NK-92 treated with Interleukin-12 subunit alpha and Interleukin-12 subunit beta, amount 100 ng/mL, for 24 hours (cell line): ENCODE measurements at places on chromosomes 2 and 18.
A peak's percentile ranks its signal among the peaks of the same experiment; 100 is the strongest.

GRCh38 chr2:25692143-25692542 is 18.8 kb upstream of the DTNB start:
- no peak for DNase-seq

DNA sequence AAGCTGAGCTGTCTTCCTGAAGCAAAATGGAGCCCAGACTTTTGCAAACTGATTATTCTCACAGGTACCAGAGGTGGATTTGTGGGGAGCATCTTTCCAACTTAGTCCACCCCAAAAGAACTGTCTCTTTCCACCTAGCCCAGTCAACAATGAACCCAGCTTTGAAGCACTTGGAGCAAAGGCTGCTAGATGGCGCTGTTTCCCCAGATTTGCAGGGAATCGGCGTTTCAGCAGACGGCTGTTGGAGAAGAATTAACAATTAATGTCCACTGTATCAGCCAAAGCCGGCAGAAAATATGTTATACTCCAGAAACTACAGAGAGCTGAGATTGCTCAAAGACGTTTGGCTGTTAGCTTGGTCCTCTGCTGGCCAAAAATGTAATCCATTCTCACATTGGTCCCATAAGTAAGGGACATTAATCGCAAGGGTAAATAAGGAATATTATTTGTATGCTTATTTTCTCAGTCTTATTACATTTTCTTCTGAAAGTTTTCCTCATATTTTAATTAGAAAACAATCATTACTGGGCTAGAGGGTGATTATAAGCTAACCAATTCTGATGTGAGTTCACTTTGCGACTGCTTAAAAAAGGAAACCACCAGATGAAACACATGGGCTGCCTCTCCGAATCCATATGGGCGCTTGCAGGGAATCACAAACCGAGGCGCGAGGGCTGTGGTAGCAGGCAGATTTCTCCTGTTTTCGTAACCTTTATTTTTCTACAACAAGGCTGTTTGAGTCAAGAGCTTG is 423.8 kb upstream of the MEX3C start:
- peak; percentile 32 for DNase-seq

- no peak for DNase-seq
Measured at GRCh38 chr2:143617803-143618415, 488.7 kb downstream of the ARHGAP15 start.

DNA sequence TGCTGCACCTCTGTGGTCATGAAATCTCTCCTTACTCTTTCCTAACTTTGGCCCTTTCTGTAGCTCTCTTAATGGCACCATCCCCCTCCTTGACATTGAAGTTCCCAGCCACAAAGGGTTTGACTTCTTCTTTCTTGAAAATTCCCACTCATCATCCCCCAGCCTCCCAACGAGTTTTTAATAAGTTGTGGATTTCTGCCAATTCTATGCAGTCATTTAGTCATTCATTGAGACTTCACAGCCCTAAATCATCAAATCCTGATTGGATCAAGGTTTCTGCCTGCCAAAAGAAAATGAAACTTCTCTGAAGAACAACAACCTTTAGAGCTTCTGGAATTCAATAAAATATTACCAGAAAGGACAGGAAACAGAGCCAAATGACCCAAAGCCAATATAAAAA is 354.3 kb downstream of the CLIP4 start:
- DNase-seq, result no peak

GRCh38 chr2:238847419-238847801 is 475 bp upstream of the TWIST2 start:
- DNase-seq, result no peak

- no peak for DNase-seq
Measured at GRCh38 chr2:8604262-8604661, 77.6 kb upstream of the ID2 start.

- no peak for DNase-seq
Measured at GRCh38 chr18:45335282-45336043, 279.8 kb upstream of the SLC14A2 start.

- DNase-seq, result no peak
Measured at GRCh38 chr2:28496781-28497180, 921 bp downstream of the PLB1 start.

GRCh38 chr2:229974266-229974665 is 52.0 kb downstream of the FBXO36 start:
- DNase-seq, result no peak

- DNase-seq, result no peak
Measured at GRCh38 chr18:39806525-39806924, 2148.5 kb upstream of the PIK3C3 start.

DNA sequence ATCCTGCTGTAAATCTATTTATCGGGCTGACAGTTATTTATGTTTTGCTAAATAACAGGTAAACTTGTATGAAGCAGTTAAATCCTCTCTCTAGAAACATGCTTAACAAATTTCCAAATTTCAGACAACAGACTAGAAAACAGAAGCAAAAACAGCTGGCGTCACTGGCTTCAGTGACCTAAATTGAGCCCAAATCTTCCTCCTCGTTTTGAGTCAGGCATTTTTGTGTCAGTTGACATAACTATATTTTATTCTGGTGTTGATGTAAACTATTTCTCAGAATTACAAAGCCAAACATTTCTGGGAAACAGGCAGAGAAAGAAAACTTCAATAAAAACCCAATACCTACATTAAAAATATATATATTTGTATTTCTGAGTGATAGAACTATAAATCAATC is 21.7 kb downstream of the RBMS1 start:
- DNase-seq, result no peak

DNA sequence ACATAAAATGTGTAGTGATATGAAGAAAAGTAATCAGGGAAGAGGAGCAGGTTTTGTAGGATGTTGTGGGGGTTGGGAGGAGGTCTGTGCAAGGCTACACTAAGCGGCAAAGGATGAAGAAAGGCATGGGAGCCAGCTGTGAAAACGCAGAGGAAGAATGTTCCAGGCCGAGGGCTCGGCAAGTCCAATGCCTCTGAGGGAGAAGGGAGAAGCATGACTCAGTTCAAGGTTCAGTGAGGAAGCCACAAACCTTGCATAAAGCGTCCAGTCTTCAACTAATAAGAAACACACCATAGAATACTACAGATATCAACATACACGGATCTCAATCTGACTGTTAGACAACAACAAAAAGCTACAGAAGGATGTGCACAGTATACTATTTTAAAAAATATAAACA is 16.2 kb downstream of the EPB41L3 start:
- DNase-seq, result no peak

DNA sequence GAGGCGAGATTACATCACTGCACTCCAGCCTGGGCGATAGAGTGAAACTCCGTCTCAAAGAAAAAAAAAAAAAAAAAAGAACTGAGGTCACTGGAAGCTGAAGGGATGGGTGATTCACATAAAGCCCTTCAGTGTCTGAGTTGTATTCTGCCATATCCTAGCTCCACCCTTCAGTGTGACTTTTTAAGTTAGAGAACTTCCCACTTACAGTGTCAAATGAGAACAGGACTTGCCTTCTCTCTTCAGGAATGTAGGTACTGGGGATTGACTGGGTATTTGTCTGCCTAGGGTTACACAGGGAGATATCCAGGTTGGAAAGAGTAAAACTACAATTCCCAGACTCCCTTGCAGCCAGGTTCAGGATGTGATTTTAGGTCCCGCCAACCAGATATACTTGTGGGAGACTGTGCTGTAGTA is 37.9 kb downstream of the EHD3 start:
- DNase-seq, result no peak

DNA sequence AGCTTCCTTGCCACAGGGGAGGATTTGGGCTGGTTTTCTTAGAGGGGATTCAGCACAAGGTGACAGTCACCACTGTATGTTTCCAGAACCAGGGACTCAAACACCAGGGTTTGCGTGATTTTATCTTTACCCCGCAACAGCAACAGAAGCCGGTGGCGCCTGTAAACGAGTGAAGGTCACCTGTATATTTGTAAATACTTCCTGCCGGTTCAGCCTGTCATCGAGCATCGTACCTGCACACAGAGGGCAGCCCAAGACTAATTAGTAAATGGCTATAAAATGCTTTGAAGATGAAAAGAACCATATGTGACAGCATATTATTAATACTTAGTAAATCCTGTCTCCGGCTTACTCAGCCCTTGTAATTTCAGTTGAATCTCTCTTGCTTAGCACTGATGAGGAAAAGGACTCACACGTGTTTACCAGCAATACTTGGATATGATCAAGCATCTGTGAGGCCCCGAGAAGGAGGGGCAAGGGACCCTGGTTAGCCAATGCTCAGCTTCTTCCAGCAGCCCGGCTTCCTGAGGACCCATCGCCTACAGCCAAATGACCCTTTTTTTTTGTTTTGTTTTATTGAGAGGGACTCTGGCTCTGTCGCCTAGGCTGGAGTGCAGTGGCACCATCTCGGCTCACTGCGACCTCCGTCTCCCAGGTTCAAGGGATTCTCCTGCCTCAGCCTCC is 51.3 kb upstream of the FOSL2 start:
- no peak for DNase-seq

GRCh38 chr2:626491-627339 is 50.5 kb downstream of the TMEM18 start:
- DNase-seq, result no peak

- no peak for DNase-seq
Measured at GRCh38 chr2:143451642-143452281, 322.5 kb downstream of the ARHGAP15 start.

- no peak for DNase-seq
Measured at GRCh38 chr2:215137741-215138340, 585 bp downstream of the ABCA12 start.

GRCh38 chr2:195337597-195337996 is 319.4 kb upstream of the SLC39A10 start:
- DNase-seq, result no peak

DNA sequence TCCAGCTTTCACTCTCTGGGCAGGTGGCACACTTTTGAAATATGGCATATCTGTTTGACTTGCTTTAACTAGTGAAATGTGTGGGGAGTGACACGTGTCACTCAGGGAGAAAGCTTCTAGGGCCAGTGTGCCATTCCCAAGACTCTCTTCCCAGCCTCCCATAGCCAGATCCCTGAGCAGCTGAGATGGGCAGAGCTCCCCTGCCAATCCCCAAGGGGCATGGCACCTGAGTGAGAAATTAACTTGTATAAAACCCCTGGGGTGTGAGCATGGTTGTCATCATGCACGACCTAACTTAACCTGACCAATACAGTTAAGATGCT is 39.0 kb upstream of the MARCO start:
- no peak for DNase-seq

- no peak for DNase-seq
Measured at GRCh38 chr2:1665761-1666505, 78.4 kb downstream of the PXDN start.

GRCh38 chr2:101038455-101039255 is 36.6 kb downstream of the RPL31 start:
- peak; percentile 22 for DNase-seq

GRCh38 chr18:28143725-28144124 is 33.2 kb downstream of the CDH2 start:
- no peak for DNase-seq

DNA sequence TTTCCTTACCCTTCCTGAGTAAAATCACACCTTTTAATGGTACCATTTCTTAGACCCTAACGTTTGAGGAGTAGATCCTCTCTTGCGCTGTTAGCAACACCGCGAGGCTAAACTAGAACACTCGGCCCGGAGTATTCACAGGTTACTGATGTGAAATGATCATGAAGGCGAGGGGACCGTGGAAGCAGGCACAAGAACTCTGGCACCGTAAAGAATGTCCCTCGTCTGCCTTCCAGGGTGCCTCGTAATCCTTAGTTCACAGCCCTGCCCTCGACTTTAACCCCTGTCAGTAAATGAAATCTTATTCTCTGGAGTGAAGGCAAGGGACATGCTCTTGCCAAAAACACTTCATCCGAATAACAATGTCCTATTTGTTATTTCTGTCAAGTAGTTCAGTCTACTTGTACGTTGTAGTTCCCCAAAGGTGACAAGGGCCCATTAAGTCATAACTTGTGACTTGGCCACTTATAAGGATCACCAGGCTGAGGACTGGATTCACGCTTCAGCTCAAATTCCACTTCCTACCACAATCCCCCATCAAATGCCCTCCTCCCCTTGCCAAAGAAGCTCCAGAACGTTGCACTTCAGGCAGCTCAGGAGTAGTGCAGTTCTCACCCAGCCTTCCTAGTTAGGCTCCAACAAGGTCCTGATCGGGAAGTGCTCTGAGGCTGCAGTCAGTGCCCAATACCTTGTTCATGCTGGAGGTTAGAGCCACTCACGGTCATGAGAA is 43.3 kb upstream of the ITM2C start:
- DNase-seq, result no peak

DNA sequence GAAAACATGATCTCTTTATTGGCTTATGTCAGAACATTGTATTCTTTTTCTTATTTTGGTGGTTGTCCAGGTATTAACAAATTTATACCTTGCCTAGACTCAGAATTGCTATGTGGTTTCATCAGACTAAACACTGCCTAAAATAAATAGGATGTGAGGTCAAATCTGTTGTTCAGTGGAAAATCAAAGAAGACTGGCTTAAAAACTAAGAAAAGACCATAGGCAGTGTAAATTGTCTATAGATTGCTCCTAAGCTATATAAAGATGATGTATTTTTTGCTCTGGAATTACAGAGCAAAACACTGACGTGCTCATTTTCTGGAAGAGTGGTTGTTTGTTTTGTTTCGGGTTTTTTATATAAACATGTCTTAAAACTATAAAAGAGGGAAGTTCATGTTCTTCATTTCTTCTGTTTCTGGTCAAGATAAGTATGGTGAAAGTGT is 266.0 kb downstream of the ALPK2 start:
- no peak for DNase-seq

DNA sequence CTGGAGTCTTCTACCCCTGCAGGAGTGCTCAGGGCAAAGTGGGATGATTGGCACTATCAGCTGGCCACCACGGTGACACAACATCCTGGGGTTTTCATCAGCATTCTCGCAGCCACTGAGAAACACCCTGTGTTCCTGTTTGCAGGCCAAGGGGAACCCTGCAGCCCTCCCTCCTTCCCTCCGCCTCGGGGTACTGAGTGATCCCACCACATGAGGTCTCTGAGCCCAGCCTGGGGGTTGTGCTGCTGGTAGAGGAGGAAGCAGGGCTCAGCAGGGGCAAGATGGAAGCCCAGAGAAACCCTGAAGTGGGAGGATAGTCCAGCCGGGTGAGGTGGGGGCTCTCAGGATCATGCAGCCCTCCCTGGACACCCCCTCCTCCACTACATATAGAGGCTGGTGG is at the start of gene OXER1:
TSS of gene OXER1 (minus strand) at position 40 of the 400 bp plus-strand sequence. CDS start 73 bp downstream, outside the sequence.
- DNase-seq, result no peak

- DNase-seq, result no peak
Measured at GRCh38 chr2:101327863-101328394, 19.4 kb upstream of the RNF149 start.

- no peak for DNase-seq
Measured at GRCh38 chr18:62450546-62451410, 72.0 kb upstream of the ZCCHC2 start.

- no peak for DNase-seq
Measured at GRCh38 chr18:53686965-53687364, 537.5 kb downstream of the MBD2 start.
